T follicular helper cell (primary cell): ENCODE measurements at places on chromosomes 5 and 9.

- no peak for DNase-seq
Observed at GRCh38 chr5:32942225-32942989, 231.3 kb downstream of the NPR3 start.

- no peak for DNase-seq
Observed at GRCh38 chr5:7805379-7805778, 45.6 kb downstream of the CFAP90 start.

DNA sequence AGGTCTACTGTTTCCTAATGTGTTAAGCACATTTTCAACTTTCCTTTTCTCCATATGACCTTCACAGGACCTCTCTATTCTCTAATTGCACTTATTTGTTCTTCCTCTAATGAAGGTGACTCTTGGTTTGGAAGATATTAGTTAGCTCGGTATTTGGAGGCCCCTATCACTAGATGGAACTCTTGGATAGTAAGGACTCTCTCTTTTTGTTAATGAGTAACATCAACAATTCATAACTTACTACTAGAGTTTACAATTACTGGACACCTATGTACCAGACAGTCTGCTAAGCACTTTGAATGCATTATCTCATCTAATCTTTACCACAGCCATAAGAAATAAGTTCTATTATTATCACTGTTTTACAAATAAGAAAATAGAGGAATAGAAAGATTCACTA is 23.4 kb upstream of the PAM start:
- no peak for DNase-seq

DNA sequence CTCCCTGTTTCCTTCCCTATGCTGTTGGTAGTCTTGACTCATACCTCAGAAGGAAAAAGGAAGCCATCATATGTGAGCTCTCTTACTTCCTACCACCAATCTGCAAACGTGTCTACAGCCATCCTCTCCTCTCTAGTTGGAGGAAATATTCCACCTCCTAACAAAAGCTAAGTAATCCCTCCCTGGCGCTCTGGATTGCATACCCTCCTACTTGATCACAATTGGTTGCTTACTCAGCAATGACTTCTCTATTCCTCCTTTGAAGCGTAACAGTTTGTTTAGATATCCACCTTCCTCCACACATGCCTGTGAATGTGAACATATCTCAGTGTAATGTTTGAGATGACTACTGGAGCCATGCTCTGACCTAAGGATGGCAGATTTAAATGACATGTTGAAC is 18.2 kb downstream of the RUSC2 start:
- no peak for DNase-seq

DNA sequence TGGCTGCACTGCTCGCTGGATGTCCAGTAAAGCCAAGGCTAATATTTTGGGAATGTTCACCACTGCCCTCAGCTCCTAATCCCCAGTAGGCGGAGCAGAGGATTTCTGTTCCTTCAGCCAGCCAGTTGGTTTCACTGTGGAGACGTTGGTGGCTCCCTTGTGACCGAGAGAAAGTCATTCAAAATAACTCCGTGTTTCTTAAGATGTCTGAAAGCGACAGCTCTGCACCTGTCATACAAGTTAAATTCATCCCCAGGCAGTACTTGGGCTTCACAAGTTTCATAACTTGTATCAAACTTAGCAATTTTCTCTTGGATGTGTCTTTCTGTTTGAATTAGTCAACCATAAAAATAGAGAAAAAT is 382 bp upstream of the CDKN2B start:
- DNase-seq = no peak

DNA sequence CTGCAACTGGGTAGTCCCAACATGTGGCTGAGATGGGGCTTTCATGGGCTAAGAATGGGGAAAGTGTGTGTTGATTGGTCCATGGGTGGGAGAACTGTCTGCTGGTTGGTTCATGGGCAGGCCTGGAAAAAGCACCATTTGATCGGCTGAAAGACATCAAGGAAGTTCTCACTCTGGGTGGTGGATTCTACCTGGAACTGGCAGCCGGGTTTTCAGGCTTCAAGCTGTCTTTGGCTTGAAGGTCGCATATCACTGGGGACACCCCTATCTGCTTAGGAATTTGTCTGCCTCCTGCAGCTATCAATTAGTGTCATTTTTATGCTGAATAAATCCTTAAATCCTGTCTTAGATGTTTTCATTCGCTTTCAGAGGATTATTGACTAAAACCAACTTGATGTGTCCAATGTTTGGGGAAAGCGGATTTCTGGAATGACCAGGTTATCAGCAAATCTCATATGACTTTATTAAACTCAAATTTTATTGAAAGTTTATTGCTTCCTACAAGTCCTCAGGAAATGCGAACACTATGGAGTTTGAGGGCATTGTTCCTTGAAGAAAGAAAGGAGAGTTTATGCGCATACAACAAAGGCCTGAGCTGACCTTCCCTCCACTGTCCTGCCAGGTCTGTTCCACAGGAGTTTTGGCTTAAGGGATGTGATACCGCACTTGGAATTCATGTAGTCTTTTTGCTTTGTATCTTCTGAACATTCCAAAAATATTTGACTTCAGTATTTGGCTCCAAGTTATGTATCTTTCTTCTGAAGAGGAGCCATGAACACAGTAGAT is 451.1 kb downstream of the TUSC1 start:
- no peak for DNase-seq
